ENCODE measurements at places on chromosomes 6 and 20.

- no peak for DNase-seq
These were observed 134.9 kb upstream of the BACH2 start for GRCh38 chr6:90431576-90431975.

- no peak for DNase-seq
These were observed 322.2 kb downstream of the PLCB1 start for GRCh38 chr20:8454137-8454712.

DNA sequence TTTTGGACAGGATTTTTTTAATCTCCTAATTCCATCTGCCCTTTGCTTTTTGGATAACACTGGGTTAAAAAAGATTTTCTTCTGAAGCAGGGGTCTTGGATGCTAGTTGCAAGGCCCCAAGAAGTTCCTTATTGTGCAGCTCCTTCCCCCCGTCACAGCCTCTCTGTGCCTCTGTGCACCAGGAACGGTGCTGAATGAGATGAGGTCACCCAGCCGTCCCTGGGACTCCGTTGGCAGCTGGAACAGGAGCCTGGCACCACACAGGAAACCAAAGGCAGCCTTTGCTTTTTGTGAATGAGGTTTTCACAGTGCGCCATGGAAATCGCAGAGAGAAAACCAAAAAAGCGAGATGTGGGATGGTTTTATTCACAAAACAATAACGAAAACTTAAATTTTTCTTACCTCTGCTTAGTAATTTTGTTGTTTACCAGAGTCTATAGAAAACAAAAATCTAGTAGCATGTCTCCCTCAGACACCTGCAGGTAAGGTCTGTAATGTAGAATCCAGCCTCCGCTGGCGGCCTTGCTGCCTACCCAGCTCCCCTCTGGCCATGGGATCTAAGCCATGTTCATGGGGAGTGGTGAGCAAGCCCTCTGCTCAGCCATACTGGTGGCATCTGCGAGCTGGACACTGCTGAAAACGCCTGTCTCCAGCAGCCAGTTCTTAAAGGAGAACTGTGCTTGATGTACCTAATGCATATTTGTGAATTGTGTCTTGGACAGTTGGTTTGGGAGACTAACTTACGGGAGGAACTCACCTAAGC is 40.4 kb upstream of the SYNJ2 start:
- no peak for DNase-seq

- no peak for DNase-seq
These were observed 35.6 kb upstream of the RPS6KA2 start for GRCh38 chr6:166662690-166663089.

DNA sequence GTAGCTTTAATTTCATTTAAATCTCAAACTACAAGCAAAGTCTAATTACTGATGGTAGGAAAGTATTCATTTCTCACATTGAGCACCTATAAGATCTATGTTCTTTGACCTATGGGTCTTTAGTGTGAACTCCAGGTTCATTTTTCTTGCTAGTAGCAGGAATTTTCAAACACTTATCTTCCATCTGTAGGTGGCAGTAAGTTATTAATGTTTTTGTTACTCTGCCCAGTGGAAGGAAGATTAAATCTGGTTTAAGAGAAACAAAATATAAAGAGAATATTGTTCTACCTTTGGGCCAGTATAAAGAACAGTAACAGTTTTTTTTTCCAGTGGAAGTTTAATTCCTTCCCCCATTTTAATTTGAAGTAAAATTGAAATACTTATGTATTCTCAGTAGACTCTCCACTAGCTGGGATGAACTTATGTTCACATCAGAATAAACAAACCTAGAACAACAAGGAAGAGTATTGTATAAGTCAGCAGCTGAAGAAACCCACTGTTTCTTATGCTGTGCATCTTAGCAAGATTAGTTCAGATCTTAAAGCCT is 328.2 kb downstream of the PHF3 start:
- no peak for DNase-seq
